ENCODE measurements at places on chromosomes 1 and 21.

GRCh38 chr1:169753549-169753948 is 19.7 kb upstream of the SELE start:
- no peak for DNase-seq

DNA sequence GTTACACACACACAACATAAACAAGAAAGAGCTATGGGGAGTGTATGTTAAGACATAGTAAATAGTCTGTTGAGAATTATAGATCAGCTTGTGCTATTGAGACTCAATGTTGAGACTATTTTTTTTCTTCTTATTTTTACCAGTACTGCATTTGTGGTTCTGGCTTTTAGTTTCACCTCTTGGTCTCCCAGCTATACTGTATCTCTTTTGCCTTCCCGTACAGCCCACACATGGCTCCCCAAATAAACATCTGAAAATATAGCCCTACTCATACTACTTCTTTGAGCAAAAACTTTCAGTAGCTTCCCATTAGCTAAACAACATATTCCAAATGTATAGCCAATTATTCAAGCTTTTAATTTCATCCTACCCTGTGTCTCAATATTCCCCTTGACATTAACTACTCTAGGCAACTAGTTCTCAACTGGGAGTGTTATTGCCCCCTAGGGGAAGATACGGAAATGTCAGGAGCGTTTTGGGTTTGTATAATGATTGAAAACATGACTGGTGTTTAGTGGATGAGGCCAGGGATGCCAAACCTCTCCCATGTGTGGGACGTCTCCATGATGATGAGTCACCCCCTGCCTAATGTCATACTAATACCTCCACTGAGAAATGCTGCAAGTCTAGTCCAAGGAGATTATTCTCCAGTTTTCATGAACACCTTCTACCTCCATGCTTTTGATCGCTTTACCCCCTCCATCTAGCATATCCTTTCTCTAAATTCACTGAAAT is 6.8 kb downstream of the RPE65 start:
- DNase-seq, result peak; percentile 62

- no peak for DNase-seq
Observed at GRCh38 chr1:89382479-89382878, 18.6 kb downstream of the GBP6 start.

DNA sequence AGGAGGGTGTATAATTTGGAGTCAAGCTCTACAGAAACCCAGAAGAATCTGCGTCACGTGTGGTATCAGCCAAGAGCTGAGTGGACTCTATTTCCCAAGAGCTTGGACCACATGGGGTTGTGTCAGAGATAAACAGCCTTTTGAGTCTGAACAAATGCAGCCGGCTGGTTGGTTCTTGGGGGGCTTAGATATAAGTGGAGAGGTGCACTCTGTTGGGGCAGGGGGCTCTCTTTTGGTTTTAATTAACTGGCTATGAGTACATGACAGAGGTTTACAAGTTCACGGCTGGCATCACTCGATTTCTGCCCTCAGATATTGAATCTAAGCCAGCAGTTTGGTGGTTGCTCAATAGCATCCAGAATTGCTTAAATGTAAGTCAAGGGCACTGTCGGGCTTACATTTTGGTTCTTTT is 501 bp upstream of the MRAP start:
- no peak for DNase-seq

- no peak for DNase-seq
Observed at GRCh38 chr21:16055014-16055413, 325.2 kb downstream of the USP25 start.

DNA sequence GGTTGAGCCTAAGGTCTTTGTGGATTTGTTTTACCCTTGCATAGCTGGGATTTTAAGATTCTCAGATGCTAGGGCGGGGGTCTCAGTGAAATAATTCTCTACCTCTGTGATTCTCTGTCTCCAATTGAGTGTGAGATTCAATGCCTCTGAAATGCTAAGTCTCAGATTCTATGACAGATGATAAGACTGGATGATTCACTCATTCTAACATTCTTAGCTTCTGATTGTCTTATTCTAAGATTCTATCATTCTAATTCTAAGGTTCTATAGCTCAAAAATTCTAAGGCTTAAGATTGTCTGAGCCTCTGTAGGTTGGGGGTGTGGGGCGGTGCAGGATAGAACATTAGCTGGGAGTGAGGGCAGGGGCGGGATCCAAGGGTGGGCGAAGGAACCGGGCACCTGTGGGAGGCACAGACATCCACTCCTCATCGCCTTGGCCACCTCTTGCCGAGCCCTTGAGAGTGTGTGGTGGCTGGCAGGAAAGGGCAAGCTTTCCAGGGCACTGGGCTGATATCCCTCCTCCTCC is 29.5 kb downstream of the ADGRB2 start:
- no peak for DNase-seq

DNA sequence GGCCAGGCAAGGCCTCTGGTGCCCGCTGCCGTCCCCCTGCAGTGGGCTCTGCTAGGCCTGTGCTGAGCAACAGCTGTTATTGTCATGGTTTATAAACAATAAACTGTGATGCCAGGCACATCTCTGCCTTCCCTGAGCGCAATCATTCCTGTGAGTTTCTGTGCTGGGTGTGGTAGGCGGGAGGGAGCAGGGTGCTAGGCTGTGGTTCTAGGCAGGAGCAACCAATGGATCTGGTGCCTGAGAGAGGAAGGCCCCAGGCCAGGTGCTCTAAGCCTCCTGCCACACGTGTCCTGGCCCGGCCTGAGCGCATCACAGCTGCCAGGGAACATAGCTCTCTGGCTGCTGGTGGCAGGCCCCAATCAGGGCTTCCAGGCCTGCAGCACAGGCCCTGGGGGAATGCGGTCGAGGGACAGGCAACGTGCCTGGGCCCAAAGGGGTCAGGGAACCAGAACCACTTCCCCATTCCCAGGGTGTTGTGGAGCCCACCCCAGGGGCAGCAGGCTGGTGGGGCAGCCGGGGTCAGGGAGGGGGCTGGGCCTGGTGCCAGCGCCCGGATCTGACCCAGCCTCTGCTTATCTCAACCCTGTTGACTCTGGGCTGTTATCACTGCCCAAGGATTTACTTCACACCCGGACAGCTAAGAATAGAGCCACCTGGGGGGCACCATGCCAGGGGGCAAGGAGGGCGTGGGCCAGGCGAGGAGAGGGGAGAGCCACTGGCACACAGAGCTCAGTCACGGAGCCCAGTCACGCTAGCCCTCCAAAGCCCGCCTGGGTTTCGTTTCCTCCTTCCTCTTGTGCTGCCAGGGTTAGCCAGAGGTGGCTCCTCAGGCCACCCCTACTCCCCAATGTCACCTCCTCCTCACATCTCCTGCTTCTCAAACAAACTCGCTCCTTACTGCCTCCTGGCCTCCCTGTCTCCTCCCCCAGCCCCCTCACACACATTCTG is 11.5 kb downstream of the TRIM46 start:
- DNase-seq, result no peak

DNA sequence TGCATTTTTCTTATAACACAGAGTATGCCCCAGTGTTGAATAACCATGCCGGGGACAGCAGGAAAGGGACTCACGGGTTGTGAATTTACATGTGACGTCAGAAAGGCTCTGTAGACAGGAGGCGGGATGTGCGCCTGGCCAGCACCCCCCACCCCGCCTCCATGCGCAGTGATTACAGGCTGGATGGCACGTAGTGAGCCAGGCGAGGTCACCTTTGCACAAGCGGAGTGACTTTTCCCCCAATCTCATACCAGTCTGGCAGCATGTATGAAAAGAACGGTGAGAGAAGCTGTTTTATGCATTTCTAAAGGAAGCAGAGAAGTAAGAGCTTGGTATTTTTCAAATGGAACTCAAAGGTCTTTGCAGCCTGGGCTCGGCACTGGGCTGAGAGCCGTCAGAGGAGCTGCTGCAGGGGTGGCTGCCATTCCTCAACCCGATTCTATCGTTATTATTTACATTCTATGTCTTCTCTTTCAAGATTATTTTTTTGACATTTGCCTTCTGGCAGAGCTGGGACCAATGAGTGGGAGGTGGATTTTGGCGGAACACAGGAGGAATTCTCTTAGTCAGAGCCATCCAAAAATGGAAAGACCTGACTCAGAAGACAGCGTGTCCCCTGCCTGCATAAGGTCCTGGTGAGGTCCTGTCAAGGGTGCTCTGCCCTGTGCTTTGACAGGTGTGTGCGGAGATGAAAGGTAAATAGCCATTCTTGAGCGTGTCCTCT is 115.6 kb upstream of the SLC45A1 start:
- DNase-seq, result peak; percentile 64

GRCh38 chr1:53899206-53899628 is 5.2 kb downstream of the DIO1 start:
- peak; percentile 34 for DNase-seq

DNA sequence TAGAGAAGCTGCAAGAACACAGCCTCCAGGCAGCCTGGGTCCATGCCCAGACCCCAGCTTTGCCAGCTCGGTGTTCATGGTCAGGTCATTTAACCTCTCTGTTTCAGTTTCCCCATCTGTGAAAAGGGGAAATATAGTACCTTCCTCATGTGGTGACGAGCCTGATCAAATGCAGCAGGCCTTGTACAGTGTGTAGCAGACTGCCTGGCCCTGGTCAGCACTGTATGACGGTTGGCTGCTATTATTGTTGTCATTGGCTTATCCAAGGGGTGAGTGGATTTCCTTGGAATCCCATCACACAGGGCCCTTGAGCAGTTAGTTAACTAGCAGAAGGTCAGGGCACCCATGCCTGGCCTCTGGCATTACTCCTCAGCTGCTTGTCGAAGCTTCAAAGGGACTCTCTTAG is 6.6 kb upstream of the TMEM51 start:
- DNase-seq, result no peak

Data from fibroblast of the conjunctiva (primary cell).